AG04450 (cell line): ENCODE measurements at places on chromosomes 1 and 21. TPM values are rescaled to one million over a fixed set of nuclear protein-coding genes. Genes with fewer than 3 reads are reported as not detected.

Gene ZNF683
- polyA plus RNA-seq, result not detected in 2 replicates

Gene C21orf91
- polyA plus RNA-seq, result 11.2 and 17.5 TPM in 2 replicates

Gene IL19
- polyA plus RNA-seq, result 0.07 TPM in 1 of 2 replicates, not detected in the other

Gene PROX1
- 0.07 TPM in 2 replicates for polyA plus RNA-seq

Gene LCE4A
- polyA plus RNA-seq, result not detected in 2 replicates

Gene GBP6
- not detected in 2 replicates for polyA plus RNA-seq

Gene CR1L
- not detected in 2 replicates for polyA plus RNA-seq

Gene IGSF3
- 0.05 and 0.06 TPM in 2 replicates for polyA plus RNA-seq

Gene JAM2
- polyA plus RNA-seq, result 5.7 and 7.2 TPM in 2 replicates

Gene ZMYND12
- 0.36 and 0.42 TPM in 2 replicates for polyA plus RNA-seq

Gene FCRL5
- polyA plus RNA-seq, result not detected in 2 replicates

Gene CA6
- not detected in 2 replicates for polyA plus RNA-seq

Gene SAMD13
- 0.99 and 1.0 TPM in 2 replicates for polyA plus RNA-seq

Gene OLFML2B
- polyA plus RNA-seq, result 0.68 and 1.2 TPM in 2 replicates

Gene MMP23B
- 4.9 and 7.1 TPM in 2 replicates for polyA plus RNA-seq

Gene HEYL
- polyA plus RNA-seq, result 0.14 TPM in 2 replicates

Gene FOXE3
- polyA plus RNA-seq, result not detected in 2 replicates
